Left renal pelvis (tissue), 4 donors: ENCODE measurements at places on chromosomes 5 and 9. TPM values are rescaled to one million over a fixed set of nuclear protein-coding genes. Genes with fewer than 3 reads are reported as not detected.

PCDHGB6 gene
- 8.1 TPM for polyA plus RNA-seq

NOXA1 gene
- 3.9 TPM for polyA plus RNA-seq

DNA sequence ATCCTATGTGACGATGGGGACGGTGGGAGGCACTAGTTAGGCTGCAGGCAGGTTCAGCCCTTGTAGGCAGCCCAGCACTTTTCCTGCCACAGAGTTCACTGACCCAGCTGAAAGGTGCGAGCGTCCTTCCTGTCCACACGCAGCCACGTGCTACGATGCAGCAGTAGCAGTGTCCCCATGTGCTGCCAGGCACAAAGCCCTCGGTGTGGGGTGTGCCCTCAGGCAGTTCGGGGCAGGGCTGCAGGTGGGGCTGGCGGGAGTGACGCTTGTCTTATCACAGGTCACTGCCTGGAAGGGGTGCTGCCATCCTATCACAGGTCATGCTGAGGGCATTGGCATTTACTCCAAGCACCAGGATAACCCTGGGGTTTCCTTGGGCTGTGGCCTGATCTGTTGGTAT, 46.8 kb upstream of the CLPTM1L start:
- DNase-seq: no peak

SGCD gene
- polyA plus RNA-seq: 6.9 TPM

SLC2A6 gene
- polyA plus RNA-seq: 1.5 TPM

GRCh38 chr9:98087420-98088354, 31.2 kb downstream of the NANS start:
- DNase-seq: peak; percentile 42

GRCh38 chr9:28341913-28342312, 768.6 kb upstream of the C9orf72 start:
- DNase-seq: no peak

C9orf43 gene
- 0.91 TPM for polyA plus RNA-seq

DNA sequence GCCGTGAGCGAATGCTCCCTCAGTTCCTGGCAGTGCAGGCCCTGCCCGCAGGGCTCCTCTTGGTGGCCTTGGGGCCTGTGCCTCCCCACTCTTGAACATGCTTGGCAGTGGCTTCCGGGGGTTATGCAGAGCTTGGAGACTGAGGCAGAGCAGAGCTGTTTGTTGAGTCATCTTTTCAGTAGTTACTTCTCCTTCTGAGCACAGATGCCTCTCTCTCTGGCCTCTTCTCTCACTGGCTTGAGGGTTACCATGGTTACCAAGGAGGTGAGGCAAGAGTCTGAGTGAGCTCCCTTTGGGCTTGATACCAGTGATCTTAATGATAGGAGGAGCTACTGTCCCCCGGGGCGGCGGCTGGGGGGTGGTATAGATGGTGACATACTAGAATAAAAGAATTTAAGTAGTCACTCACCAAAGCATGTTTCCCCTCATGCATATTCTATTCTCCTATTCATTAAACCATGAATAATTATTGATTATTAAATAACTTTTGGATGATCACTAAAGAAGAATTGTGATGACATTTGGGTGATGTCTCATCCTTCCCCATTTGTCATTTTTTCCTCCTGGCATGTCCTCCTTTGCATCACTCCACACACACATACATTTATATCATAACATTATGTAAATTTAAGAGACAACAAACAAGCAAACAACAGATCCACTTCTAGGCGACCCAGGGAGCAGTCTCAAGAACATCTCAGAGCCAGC, 111.1 kb downstream of the ARHGAP26 start:
- DNase-seq: no peak

DNA sequence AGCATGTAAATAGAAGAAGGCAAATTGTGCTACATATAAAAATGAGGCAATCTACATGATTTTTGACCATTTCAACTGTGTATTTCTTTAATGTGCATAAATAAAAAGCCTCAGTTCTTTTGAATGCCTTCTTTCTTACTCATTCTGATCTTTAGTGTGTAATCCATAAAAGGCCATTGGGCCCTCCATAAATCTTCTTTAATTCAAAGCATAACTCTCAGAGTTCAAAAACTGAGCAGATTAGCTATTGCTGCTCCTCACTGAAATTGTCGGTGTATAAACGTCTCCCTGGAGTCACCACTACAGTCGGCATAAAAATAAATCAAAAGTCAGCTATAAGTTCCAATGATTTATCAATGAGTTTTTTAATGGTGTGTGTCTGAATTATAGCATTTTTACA, 45.3 kb upstream of the ADAMTSL1 start:
- DNase-seq: no peak

GRCh38 chr5:110736753-110737152, 2.1 kb upstream of the SLC25A46 start:
- DNase-seq: no peak

PCDHB7 gene
- polyA plus RNA-seq: 7.9 TPM

DNA sequence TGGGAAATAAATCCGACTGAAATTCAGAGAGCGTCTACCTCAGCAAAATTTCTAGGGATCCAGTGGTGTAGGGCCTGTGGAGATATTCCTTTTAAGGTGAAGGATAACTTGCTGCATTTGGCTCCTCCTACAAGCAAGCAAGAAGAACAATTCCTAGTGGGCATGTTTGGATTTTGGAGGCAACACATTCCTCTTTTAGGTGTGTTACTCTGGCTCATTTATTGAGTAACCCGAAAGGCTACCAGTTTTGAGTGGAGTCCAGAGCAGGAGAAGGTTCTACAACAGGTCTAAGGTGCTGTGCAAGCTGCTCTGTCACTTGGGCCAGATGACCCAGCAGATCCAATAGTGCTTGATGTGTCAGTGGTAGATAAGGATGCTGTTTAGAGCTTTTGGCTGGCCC, 862.4 kb upstream of the CDH9 start:
- DNase-seq: no peak

- DNase-seq: no peak
These were observed 31.9 kb downstream of the FAM240B start for GRCh38 chr9:38687992-38688391.

PIGO gene
- 28.3 TPM for polyA plus RNA-seq

DNA sequence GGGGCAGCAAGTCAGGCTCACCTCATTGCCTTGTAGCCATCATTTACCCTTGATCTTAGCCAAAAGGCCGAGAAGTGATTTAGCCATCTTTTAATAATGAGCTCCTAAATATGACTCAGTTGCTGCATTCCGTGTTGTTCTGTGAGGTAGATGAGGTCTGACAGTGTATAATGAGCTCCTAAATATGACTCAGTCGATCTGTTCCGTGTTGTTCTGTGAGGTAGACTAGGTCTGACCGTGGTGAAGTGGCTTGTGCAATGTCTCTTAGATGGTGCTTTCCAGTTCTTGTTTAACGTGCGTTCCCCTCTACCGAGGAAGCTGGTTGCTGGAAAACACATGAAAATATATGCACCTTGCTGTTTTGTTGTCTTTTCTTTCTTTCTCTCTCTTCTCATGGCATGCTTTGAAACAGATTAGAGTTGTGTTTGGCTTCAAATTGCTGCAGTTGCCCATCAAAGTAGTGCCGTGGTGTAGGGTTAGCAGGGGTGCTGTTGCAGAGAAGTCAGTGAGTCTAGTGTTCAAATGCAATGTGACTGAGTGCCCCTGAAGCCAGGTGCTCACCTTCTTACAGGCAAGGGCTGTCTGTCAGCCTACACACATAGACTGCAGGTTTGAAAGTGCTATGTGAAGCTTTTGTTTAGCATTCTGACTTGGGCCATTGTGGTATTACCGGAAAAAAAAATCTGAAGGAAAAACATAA, 118.6 kb downstream of the KDM4C start:
- no peak for DNase-seq

GRCh38 chr5:124419531-124419930, 326.9 kb downstream of the ZNF608 start:
- DNase-seq: no peak

DNA sequence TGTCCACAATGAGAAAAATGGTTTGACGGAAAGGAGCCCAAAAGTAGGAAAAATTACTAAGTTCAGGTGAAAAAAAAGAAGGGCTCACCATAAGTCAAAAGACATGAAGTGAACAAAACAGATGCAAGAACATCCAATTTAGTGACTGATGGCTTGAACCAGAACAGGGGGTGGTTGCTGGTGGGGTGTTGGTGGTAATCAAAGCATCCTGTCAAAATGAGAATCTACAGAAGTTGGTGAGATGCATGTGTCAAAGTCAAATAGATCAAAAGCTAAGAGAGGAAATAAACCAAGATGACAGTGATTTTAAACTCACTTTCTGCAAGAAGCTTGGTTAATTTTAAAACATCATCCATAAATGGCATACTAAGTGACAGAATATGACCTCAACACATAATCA, 117.4 kb downstream of the MLLT3 start:
- no peak for DNase-seq

GRIN3A gene
- 1.6 TPM for polyA plus RNA-seq

FOXD4 gene
- polyA plus RNA-seq: 0.20 TPM

CTXN3 gene
- not detected for polyA plus RNA-seq

DNA sequence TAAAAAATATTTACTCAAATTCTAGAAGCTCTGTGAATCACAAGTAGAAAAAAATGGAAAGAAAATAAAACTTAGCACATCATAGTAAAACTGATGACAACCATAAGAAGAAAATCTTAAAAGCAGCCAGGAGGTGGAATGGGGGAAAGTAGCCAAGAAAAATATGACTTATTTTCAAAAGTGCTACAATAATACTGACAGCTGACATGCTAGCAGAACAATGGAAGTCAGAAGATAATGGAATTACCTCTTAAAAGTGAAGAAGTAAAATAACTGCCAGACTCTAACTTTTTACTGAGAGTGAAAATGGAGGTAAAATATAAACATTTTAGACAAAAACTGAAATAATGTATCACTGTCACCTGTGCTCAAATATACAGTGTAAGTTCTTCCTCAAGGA, 532.2 kb upstream of the SGCD start:
- no peak for DNase-seq

TEX48 gene
- not detected for polyA plus RNA-seq
